IMR-90 (cell line): ENCODE measurements at places on chromosomes 13 and 19. TPM values are rescaled to one million over a fixed set of nuclear protein-coding genes. Genes with fewer than 3 reads are reported as not detected.

The ZSCAN4 gene
- not detected in 2 replicates for total RNA-seq

DNA sequence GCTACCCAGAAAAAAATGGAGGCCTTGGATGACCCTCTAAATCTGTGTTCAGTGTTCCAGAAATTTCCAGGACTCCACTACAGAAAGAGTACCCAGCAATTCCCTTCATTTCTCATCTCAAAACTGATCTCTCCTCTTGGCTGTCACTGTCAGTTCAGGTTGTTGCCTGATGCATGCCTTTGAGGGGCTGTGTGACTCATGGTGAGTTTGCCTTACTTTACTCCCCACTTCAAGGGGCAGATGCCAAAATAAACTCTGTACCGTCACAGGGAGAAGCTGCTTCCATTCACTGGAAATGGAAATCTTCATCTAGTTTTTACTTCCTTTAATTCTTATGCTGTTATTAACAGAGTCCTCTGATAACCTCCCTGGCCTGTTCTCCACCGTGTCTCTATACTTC, 1075.0 kb downstream of the DIAPH3 start:
- peaks cover 4% of the 10 kb centered on the region; the same call in 1 of the 2 replicates for H3K4me1 ChIP-seq
- no peaks in the 10 kb centered on the region for H3K36me3 ChIP-seq
- no peak overlapping the region for H3K27ac ChIP-seq
- H3K27me3 ChIP-seq = no peaks in the 10 kb centered on the region
- peak; percentile 78 for DNase-seq

DNA sequence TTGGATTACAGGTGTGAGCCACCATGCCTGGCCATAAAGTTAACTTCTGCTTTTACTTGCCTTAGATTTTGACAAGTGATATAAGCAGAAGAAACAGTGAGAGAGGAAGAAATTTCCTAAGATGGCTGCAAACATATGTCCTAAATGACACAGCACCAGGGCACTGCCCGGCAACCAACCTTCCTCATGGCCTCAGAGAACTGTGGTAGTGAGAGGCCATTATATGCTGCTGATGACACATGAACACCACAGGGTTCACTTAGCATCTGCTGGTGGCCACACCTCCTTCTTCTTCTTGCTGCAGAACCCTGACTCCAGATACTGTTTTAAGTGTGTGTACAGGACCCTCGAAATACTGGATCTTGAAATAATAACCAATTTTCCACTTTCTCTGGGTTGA, 88.2 kb downstream of the KCTD12 start:
- no peaks in the 10 kb centered on the region for H3K4me1 ChIP-seq
- no peak for DNase-seq
- H3K4me3 ChIP-seq = no peak overlapping the region
- no peak overlapping the region for H3K27ac ChIP-seq
- no peaks in the 10 kb centered on the region for H3K36me3 ChIP-seq
- H3K27me3 ChIP-seq = no peaks in the 10 kb centered on the region

GRCh38 chr13:87867426-87867825, 196.3 kb downstream of the SLITRK5 start:
- DNase-seq = no peak
- H3K4me1 ChIP-seq = no peaks in the 10 kb centered on the region
- H3K27ac ChIP-seq = no peak overlapping the region

DNA sequence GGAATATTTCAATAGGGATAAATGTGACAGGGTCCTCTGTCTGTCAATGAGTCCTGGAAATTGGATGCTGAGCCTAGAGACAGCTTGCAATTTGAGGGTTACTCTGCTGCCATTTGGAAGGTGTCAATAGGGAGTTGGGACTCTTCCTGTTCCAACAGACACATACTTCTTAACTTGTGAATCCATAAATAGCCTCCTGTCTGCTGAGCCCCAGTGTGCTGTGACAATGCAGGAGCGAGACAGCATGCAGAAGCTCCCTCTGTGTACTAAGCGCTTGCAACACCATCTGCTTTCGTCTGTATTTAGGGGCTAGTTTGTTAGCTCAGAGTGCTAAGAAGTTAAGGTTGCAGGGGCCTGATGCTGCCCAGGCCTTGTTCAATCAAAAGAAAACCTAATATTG, 58.5 kb upstream of the GPR12 start:
- no peak for DNase-seq
- no peaks in the 10 kb centered on the region for H3K4me1 ChIP-seq
- peaks cover 2% of the 10 kb centered on the region; the same call in 1 of the 2 replicates for H3K27me3 ChIP-seq
- no peak overlapping the region for H3K27ac ChIP-seq
- no peaks in the 10 kb centered on the region for H3K36me3 ChIP-seq

- H3K4me3 ChIP-seq = no peak overlapping the region
- H3K27ac ChIP-seq = no peak overlapping the region
- H3K4me1 ChIP-seq = peaks cover 3% of the 10 kb centered on the region
- DNase-seq = peak; percentile 82
- no peaks in the 10 kb centered on the region for H3K36me3 ChIP-seq
Measured at GRCh38 chr19:48539503-48540096, 12.4 kb upstream of the SULT2B1 start.

DNA sequence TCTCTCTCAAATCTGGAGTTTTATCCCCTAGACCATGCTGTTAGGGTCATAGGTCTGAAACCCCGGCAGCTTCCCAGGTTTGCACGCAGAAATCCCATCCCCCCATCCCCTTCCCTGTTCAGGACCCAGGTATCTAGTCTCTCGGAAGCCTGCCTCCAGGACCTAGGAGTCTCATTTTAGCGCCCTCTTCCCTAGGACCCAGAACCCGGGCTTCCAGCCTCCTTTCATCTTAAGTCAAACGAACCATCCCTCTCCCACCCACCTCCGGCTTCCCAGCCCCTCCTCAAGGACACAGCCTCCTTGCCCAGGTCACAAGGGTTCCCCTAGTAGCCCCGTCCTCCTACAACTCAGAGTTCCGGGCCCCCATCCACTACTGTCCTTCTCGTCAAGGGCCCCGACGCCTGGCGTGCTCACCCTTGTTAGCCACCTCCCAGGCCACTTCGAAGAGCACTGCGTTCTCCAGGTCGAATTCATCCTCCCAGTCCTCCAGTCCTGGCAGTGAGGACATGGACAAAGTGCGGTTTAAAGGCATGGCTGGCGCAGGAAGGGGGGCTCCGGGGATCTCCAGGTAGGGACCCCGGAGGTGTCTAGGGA, 431 bp downstream of the GYS1 start:
- H3K27me3 ChIP-seq = no peaks in the 10 kb centered on the region
- H3K4me3 ChIP-seq = peak overlapping the region; percentile 78
- H3K27ac ChIP-seq = peak overlapping the region; percentile 85
- peaks cover 12% of the 10 kb centered on the region for H3K4me1 ChIP-seq
- peaks cover 18% of the 10 kb centered on the region for H3K36me3 ChIP-seq
